Effector CD8-positive, alpha-beta T cell (primary cell): ENCODE measurements at places on chromosomes 16 and 17.

DNA sequence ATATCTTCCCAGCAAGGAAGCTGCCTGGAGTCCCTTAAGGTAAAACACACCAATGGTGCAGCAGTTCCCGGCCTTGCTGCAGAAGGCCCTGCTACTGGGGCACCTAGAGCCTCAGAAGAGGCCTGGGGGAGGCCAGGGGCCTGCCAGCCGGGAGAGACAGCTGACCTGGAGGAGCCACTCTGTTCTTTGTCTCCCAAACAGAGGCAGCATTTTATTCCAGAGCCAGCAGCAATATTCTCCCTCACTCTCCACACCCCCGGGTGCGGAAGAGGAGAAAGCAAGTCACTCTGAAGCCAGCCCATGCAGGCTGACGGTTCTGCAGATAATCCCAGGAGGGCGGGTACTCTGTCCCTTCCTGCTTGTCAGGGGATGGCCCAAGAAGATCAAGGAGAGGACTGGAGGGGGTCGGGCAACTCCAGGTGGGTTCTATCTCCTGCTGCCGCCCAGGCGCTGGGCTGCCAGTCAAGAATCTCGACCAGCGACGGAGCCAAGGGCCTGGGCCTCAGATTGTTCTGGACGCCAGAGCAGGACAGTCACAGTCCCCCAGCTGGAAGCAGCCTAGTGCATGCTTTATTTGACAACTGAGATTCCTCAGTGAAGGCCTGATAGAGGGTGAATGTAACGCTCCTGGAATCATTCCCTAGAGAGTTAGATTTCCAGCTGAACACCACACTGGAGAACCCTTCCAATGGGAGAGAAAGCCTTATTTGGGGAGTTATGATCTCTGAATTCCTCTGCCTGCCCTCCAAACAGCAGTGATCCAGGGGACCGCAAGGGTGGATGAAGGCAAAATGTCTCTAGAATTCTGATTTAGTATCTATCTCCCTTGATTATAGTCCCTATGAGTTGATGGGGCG is 1.1 kb upstream of the KIFC3 start:
- no peak for DNase-seq

DNA sequence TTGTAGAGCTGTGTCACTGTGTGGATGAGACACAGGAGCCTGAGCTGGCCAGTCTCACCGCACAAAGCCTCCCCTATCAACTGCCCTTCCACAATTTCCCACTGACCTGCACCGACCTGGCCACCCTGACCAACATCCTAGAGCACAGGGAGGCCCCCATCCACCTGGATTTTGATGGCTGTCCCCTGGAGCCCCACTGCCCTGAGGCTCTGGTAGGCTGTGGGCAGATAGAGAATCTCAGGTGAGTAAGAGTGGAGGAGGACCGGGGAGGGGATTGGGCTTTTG is 37.4 kb downstream of the NLRC5 start:
- no peak for DNase-seq

DNA sequence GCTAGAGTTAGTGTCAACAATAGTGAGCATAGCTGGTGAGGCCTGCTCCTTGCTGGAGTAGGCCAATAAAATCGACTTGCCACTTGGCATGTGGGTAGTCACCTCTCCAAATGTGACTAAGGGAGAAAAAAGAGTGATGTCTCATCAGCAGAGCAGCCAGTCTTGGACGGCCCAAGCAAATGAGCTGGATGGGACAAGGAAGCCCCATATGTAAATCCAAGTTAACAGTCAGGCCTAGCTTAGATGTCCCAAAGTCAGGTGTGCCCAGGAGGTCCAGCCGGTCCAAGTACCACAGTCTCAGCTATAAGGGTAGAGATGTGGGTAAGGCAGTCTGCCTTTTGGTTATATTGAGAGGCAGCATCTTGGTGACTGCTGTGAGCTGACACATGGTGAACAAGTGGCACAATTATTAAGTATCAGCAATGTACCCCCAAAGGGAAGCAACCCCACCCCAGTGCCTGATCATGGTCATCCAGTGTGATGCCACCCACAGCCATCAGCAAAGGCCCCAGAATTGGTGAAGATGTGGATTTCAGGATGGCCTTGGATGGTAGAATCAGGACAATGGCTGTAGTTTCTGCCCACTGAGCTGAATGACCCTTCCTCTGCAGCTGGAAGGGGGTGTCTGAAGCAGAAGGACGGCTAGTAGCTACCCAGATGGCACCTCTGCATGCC is 83.4 kb downstream of the TNFRSF13B start:
- no peak for DNase-seq

DNA sequence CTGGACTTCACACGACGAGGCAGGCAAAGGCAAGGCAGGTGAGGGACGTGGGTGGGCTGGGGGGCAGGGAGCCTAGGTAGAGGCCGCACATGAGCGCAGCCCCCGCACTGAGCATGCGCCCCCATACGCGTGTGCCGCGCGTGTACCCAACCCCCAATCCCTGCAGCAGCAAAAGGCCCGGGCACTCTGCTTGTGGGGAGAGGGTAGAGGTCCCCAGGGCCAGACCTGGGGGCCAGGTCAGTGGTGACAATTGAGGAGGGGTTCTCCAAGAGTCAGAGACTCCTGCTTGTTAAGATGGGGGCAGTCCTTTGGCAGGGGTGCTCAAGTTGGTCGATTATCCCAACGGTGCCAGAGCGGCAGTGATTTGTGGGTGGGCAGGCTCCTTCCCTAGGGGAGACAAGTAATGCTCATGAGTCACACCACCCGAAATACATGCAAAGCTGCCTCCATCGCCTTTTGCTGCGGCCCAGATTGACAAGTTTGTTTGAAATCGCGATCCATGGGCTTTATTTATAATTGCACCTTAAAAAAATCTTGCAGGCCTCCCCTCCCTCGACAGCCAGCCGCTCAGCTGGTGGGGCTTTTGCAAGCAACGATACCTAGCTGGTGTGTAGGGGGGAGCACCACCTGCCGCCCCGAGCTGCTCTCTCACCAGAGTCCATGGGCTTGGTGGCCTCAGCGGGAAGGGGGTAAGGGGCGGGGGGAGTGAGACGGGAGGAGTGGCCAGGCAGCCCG is 1.1 kb upstream of the GIT1 start:
- no peak for DNase-seq

GRCh38 chr17:73297934-73298861 is 13.6 kb downstream of the CDC42EP4 start:
- no peak for DNase-seq

DNA sequence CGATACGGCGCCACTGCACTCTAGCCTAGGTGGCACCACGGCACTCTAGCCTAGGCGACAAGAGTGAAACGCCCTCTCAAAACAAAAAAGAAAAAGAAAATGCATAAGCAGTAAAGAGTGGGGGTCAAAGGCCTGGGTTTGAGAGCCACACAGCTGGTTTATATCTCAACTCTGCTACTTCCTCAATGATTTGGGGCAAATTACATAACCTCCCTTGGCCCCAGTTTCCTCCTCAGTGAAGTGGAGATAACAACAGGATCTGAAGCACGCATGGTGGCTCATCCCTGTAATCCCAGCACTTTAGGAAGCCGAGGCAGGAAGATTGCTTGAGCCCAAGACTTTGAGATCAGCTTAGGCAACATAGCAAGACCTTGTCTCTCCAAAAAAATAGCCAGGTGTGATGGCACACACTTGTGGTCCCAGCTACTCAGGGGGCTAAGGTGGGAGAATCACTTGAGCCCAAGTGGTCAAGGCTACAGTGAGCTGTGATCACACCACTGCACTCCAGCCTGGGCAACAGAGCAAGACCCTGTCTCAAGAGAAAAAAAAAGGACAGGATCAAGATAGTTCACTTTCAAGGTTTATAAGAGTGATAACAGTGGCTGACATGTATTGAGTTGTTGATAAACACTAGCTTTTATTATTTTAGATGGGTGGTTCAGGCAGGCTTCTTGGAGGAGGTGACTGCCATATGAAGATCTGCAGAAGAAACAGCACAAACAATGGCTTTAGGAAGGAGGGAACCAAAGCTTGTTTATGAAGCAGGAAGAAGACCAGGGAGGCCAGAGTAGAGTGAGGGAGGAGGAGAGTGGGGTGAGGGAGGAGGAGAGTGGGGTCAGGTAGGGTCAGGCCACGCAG is 8.5 kb upstream of the COG1 start:
- DNase-seq = no peak

DNA sequence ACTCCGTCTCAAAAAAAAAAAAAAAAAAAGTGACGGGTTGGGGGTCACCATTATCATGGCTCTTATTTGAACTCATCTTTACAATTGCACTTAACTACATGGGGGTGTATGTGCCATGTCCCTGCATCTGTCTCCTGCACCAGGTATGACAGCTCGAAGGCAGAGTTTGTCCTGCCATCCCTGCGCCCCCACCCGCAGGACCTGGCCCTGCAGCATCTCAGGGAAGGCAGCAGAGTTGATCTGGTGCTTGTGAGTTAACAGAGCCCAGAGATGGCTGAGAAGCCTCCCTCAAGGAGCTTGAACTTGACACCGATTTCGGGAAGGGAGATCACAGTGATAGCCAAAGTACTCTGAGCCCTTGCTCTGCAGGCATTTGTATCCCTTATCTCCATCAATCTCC is 44.8 kb downstream of the C16orf82 start:
- DNase-seq = no peak

DNA sequence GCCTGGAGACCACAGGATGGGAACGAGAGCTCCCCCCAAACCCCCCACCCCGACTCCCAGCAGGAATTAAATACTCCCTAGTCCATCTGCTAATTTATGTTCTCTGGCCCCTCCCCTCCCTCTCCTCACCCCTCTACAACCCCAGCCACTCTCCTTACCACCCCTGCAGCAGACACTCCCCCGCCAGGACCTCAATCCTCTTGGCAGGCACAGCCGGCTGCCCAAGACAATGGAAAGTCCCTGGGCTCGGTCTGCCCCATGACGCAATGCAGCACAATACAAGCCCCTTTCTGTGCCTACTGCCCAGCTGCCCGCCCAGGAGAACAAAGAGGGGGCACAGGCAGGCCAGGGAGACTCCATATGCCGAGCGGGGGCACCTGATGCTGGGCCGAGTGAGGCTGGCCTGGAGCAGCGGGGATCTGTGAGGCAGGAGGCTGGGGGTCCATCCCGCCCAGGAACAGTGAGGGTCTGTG is 30.3 kb upstream of the CDC42EP4 start:
- no peak for DNase-seq

GRCh38 chr17:3762922-3763776 is 37.8 kb downstream of the ITGAE start:
- DNase-seq = no peak

GRCh38 chr16:879986-880385 is 79.5 kb upstream of the GNG13 start:
- DNase-seq = no peak

GRCh38 chr17:12457493-12457892 is 208.2 kb upstream of the MYOCD start:
- DNase-seq = no peak

- DNase-seq = no peak
These were observed 21.1 kb upstream of the PYDC1 start for GRCh38 chr16:31238041-31238440.

DNA sequence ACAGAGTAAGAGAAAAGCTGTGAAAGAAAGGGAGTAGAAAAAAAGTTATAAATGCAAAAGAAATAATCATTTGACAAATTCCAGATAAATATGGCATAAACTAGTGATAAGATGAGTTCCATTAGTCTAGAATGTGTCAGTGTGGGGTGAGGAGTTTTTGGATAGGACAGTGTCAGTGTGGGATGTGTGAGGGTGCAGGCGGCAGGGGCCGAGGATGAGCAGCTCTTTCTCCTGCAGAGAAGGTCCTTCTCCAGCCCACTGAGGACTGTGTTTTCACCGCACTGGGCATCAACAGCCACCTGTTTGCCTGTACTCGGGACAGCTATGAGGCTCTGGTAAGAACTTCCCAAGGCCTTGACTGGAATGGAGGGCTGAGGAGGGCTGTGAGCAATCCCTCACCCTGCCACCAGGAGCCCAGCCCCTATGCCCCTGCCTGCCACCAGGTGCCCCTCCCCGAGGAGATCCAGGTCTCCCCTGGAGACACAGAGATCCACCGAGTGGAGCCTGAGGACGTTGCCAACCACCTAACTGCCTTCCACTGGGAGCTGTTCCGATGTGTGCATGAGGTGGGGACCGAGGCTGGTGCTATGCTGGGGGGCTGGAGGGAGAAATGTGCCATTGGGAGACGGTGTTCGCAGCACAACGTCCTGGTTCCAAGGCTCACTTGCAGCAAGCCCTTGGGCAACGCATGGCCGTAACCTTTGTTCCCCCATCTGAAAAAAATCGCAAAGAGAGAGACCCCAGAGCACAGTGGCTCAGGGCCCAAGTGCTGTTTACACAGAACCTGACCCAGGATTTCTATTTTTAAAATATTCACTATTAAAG is 13.1 kb downstream of the RAPGEFL1 start:
- peak; percentile 24 for DNase-seq

DNA sequence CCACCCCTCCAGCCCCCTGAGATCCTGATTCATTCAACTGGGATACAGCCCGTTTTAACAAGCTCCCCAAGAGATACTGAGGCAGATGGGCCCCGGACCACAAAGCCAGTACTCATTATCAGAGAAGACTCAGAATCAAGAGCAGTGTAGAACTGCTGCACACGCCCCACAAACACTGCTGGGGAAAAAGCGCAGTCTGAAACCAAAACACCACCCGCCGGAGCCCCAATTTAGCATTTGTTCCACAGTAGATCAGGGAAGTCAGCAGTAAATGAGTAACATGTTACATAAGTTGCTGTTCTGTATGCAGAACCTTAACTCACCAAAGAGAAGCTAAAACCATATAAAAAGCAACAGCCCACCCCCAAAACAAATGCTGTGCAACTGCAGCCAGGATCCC is 123.6 kb downstream of the CDYL2 start:
- no peak for DNase-seq

- no peak for DNase-seq
These were observed 22.6 kb upstream of the NGFR start for GRCh38 chr17:49472527-49472926.

GRCh38 chr16:19227643-19228042 is 57.9 kb upstream of the CLEC19A start:
- DNase-seq = no peak

DNA sequence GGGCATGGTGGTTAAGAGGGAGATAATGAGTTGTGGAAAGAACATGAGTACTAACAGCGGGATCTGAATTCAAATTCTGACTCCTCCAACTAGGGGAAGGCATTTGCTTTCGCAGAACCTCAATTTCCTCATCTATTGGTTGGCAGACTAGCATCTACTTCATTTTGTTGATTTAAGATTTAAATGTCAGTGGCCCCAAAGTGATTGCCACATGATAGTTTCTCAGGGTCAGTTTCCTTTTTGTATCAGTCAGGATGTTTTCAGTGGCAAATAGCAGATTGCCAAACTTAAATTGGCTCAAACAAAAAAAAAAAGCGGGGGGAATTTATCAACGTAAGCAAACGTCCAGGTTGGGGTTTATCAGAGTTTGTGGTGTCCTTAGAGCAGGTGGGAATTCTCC is 25.1 kb upstream of the NOS2 start:
- no peak for DNase-seq

- no peak for DNase-seq
These were observed 35.8 kb upstream of the SNN start for GRCh38 chr16:11632455-11632939.

DNA sequence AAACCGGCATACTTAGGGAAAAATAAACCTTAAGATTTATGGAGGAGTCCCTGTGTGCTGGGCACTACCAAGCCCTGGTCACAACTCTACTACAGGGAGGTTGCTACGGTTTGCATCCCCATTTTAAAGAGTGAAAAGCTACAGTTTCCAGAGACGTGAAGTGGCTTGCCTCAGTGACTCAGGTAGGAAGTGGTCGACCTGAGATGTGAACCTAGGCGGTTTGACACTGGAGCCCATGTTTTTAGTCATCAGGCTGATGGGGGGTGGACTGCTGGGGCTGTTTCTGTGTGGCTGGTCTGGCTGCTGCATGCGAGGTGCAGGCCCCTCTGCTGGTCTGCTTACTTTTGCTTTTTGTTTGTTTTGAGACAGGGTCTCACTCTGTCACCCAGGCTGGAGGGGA is 6.6 kb downstream of the COX6A2 start:
- no peak for DNase-seq

GRCh38 chr16:90012991-90013745 is 6.1 kb downstream of the DBNDD1 start:
- no peak for DNase-seq
